GM10248 (cell line): ENCODE measurements at places on chromosomes 13 and 19.

- no peak for DNase-seq
Observed at GRCh38 chr19:30441011-30441410, 68.8 kb downstream of the ZNF536 start.

- DNase-seq: no peak
Observed at GRCh38 chr19:1956868-1957492, 16.0 kb downstream of the CSNK1G2 start.

- peak; percentile 41 for DNase-seq
Observed at GRCh38 chr13:28820099-28821051, at the start of gene MTUS2. TSS of gene MTUS2 (plus strand) at chr13:28820339.

DNA sequence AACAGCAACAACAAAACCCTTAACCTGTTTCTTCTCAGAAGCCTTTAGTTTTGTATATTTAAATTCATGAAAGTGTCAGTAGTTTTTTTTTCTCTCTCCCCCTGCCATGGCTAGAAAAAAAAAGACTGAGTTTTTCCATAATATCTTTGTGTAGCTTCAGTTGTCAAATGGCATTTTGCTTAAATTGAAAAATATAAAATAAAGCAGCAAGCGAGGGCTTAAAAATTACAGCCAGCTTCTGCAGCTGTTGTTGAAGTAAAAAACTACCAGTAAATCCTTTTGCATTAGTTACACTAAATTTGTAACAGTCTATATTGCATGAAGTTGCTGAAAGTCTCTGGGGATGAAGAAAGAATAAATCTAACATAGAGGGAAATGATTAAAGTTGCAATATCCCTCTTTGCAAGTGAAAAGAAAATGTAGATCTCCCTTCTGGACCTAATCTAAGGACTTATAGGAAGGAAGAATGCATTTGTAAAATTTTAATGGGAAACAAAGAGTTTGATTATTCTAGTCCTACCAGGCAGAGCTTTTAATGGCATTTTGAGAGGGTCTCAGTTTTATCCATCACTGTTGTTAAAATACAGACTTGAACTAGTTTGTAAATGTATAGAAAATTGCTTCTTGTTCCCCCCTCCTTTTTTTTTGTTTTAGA is 215.7 kb downstream of the ATP8A2 start:
- DNase-seq: no peak

- no peak for DNase-seq
Observed at GRCh38 chr13:113854238-113855011, 9.5 kb downstream of the GAS6 start.

GRCh38 chr19:27909185-27909840 is 1303.6 kb downstream of the UQCRFS1 start:
- peak; percentile 4 for DNase-seq

DNA sequence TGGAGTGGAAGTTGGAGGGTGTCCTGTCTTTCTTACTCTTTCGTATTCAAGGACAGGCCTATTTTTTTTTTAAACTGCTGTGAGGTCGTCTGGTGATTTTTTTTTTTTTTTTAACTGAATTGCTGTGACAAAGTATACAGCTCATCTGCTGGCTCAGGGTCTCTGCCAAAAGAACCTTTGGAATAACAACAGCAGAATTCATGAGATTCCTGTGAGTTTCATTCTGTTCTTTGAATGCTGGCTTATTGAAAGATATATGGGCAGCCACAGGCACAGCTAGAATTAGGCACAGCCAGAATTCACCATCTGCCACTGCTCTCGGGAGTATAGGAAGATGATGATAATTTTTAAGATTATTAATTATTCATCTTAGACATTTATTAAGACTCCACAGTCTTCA is 21.4 kb upstream of the FRY start:
- DNase-seq: no peak
